NCI-H1092 (cell line): ENCODE measurements at places on chromosomes 7 and 10.

DNA sequence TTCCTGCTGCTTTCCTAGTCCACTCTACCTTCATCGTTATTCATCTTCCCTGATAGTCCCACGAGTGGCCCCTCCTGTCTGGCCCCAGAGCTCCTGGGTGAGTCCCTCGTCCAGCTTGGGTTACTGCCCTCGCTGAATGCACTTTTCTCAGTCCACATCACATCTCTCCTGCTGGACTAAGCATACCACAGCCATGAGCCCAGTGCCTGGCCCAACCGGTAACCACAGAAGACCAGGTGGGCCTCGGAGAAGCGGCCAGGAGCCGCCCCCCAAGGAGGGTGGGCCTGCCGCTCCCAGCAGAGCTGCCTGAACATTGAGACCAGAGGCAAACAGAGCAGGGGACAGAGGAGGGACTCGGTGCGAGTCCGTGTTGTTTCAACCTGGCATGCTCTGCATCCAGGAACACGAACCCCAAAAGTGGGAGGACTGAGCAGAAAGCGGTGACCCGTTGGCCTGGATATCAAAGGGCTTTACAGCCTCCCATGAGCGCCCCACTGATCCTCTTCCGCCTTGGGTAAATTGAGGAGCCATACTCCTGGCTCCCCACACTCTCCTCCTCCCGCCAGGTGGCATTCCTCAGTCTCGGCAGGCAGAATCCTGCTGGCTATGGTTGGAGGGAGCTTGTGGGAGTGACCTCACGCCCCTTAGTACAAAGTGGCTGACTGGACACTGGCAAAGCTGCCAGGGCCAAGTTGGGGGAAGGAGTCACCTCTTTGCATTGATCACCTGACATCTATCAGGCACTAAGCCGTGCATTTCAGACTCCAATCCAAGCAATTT is 13.3 kb downstream of the TMEM72 start:
- DNase-seq = no peak

DNA sequence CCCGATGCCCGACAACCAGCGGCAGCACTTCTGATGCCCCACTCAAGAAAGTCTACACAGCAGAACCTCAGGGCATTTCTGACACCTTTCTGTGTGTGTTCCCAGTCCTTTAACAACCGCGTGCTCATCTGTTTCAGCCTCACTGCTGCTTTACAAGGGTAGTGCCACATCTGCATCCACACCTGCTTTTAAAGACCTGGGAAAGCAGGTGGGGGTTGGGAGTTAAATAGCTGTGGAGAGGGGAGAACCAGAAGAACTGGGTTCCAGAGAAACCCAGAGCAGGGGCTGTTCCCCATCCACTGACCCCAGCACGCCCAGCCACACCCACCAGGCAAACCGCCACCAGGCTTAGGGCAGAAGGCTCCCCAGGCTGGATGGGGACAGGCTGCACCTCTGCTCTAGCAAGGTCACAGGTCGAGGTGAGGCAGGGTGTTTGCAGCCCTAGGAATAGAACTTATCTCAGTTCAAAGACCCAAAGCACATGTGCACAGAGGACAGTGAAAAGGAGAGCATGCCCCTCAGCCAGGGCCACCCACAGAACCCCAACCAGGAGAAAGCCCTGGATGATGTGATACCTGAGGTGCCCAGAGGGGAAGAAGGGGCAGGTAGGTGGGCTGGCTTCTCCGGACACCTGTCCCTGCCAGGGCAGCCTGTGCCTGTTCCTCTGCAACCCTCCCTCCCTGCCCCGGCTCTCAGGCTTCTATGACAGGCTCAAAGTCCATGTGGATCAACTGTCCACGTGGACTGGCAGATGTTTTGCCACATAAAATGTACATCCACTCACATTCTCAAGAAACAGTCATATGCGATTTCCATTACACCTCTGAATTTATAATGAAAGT is 51.3 kb downstream of the COBL start:
- DNase-seq = no peak

- DNase-seq = no peak
Observed at GRCh38 chr7:47046949-47047348, 535.0 kb downstream of the TNS3 start.

- DNase-seq = no peak
Observed at GRCh38 chr7:149833495-149834130, 4.6 kb upstream of the ZNF862 start.

DNA sequence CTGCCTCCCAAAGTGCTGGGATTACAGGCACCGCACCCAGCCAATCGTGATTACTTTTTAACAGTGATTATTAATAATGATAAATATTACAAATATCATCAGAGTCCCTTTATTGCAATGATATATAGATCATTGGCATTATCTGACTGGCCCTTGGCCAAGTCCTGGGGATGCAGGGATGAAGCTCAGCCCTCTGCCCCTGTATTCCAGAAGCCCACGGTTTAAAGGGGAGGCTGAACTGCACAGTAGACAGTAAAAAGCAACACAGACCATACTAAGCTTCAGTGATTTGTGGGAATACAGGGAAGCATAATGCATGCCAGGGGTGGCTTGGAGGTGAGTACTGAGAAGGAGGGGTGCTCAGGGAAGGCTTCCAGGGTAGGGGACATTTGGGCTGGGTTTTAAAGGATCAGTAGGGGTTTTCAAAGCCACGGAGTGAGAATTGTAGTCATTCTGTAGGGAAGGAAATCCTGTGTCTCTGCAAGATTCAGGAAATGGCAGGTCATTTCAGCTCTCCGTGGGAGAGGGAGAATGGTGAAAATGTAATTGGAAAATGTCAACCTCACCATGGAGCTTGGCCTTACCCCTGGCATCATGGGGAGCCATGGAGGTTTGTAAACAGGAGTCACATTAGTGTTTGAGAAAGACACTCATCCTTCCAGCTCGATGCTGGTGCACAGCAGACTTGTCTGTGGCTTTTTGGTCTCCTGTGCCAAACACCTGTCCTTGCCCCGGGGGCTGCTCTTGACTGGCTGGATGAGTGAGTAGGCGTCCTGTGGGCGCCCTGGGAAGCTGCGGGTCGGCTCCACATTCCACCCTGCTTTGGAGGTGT is 8.8 kb downstream of the ADAMTS14 start:
- DNase-seq = no peak

GRCh38 chr7:112283382-112283910 is 77.0 kb downstream of the ZNF277 start:
- no peak for DNase-seq

DNA sequence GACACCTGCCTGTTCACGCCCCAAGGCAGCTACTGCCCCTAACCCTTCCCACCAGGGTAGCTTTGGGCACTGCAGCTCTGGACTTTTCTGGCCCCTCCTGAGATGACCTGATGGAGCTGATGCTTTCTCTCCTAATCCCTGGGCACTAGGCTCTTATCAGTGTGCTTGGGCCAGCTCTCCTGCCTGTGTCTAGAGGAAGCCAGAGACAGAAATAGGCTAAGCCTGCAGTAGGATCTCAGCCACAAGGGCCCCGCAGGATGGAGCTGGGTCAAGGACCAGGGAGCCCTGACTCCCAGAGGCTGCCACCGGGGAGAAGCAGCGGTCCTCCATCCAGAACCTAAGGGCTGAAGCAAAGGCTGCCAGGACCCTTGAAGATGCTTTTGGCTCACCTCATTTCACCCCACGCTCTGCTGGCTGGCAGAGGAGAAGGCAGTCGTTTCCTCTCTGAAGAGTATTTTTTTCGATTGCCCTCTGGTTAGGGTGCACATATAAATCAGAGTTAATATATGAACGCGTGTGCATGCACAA is 580.8 kb downstream of the GALNT17 start:
- DNase-seq = no peak

- DNase-seq = no peak
Observed at GRCh38 chr10:5413012-5413938, 918 bp downstream of the NET1 start.

GRCh38 chr7:7795630-7796121 is 77.3 kb upstream of the RPA3 start:
- DNase-seq = no peak

DNA sequence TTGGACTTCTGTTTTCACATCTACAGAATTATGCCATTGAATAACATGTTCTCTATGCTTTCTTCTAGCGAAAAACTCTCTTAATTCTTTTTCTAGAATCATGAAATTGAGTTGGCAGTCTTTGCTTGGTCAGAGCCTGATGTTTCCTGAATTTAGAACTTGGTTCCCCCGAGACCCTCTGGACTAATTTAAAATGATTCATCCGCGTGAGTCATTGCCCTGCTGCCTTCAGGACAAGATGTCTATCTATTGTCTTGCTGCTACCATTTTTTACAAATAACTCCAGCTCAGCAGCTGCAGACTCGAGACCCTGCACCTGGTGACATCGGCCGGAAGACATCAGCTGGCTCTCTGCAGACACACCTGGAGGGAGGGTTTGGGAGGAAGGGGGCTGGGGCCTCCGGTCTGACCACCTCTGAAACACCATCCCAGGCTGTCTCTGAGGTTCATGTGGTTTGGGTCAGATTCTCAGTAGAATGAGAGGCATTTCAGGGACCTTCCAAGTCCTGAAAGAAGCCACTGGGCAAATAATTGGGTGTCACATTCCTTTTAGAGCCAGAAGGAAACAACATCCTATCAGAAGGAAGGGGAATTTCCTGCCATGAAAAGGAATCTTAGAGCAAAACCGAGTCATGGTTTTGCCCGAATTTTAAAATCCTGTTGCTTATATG is 20.9 kb upstream of the KLF6 start:
- DNase-seq = no peak

- no peak for DNase-seq
Observed at GRCh38 chr7:103996639-103997038, 7.2 kb upstream of the RELN start.

- DNase-seq = no peak
Observed at GRCh38 chr10:1094112-1095057, 38.2 kb downstream of the WDR37 start.

- no peak for DNase-seq
Observed at GRCh38 chr10:22103701-22104470, 100.4 kb upstream of the DNAJC1 start.

GRCh38 chr10:102611514-102612087 is 32.7 kb upstream of the TRIM8 start:
- no peak for DNase-seq

DNA sequence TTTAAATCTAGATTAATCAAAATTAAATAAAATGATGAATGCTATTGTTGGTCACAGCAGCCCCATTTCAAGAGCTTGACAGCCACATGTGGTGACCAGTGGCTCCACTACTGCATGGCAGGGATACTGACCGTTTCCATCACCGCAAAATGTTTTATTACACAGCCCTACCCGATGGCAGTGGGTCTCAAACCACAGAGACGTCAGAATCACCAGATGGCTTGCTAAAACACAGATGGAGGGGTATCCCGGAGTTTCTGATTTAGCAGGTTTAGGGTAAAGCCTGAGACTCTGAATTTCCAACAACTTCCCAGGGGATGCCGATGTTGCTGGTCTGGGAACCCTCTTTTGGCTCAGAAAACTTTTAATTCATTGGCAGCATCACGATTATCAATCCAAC is 47.9 kb downstream of the RSU1 start:
- no peak for DNase-seq

GRCh38 chr10:70726909-70727495 is 54.7 kb downstream of the ADAMTS14 start:
- no peak for DNase-seq

DNA sequence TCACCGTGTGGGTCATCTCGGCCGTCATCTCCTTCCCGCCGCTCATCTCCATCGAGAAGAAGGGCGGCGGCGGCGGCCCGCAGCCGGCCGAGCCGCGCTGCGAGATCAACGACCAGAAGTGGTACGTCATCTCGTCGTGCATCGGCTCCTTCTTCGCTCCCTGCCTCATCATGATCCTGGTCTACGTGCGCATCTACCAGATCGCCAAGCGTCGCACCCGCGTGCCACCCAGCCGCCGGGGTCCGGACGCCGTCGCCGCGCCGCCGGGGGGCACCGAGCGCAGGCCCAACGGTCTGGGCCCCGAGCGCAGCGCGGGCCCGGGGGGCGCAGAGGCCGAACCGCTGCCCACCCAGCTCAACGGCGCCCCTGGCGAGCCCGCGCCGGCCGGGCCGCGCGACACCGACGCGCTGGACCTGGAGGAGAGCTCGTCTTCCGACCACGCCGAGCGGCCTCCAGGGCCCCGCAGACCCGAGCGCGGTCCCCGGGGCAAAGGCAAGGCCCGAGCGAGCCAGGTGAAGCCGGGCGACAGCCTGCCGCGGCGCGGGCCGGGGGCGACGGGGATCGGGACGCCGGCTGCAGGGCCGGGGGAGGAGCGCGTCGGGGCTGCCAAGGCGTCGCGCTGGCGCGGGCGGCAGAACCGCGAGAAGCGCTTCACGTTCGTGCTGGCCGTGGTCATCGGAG is 1.8 kb downstream of the ADRA2A start:
- DNase-seq = no peak

DNA sequence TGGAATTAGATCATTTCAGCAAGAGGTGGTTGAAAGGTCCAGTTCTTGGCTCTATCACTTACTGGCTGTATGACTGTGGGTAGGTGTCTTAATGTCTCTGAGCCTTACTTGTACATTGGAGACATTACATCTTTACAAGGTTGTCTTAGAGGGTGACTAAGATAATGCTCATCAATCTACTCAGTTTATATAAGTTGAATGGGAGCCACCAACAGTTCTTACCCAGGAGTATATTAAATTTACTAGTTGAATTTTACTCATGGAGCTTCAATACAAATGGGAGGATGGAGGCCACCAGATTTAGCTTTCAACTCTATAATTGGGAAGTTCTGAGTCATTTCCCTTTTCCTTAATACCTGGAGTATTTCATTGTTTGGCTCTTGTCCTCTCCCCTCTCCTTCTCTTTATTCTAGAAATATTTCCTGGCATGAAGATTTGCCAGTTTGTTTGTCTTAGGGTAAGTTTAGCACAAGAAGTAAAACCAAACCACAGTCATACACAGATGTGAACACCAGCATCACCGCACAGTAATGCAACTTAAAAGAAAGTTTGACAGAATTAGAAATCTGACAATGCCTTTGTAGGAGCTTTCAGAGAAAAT is 222.8 kb downstream of the LRMDA start:
- DNase-seq = no peak

DNA sequence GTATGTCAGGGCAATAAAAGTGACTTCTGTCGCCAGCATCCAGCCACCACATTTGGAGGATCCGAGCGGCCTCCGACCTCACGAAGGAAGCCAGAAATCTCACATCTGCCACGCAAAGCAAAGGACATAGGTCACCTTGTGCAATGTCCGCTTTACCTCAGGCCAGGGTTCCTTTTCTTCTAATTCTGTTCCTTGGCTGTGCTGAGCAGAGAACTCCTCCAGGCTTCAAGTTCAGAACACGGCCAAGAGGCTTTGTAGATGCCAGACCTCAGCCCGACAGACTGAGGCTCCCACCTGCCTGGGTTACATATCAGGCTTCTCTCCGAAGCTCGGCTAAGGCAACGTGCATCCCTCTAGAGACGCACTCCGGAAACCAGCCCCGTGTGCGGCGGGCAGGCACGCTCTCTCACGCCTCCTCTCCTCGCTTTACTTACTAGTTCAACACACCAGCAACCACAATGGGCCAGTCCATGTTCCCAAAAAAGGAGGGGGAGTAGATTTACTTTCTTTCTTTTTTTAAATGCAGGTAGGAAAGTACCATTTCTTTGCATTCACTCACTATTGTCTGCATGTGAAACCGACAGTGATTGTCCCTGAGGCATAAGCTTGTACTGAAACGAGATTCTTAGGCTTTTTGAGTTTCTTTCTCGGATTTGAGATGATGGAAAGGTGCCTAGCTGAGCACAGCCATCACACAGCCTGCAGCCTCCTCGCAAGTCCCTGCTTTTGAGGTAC is 122.4 kb upstream of the AFAP1L2 start:
- DNase-seq = peak; percentile 71
